IgD-negative memory B cell (primary cell): ENCODE measurements at places on chromosomes 4 and X. TPM values are rescaled to one million over a fixed set of nuclear protein-coding genes. Genes with fewer than 3 reads are reported as not detected.

NUDT11 gene
- 0.20 TPM for polyA plus RNA-seq

MAD2L1 gene
- polyA plus RNA-seq, result 6.8 TPM

MTMR8 gene
- 1.7 TPM for polyA plus RNA-seq

NLRP2B gene
- not detected for polyA plus RNA-seq

CT45A5 gene
- not detected for polyA plus RNA-seq

P2RY4 gene
- polyA plus RNA-seq, result not detected
